Activated CD8-positive, alpha-beta memory T cell treated with anti-CD3 and anti-CD28 coated beads, Interleukin-2, amount 10 ng/mL, durations not matched to agents 7 days and 5 days (primary cell): ENCODE measurements at places on chromosomes 1 and 21. TPM values are rescaled to one million over a fixed set of nuclear protein-coding genes. Genes with fewer than 3 reads are reported as not detected.

DNA sequence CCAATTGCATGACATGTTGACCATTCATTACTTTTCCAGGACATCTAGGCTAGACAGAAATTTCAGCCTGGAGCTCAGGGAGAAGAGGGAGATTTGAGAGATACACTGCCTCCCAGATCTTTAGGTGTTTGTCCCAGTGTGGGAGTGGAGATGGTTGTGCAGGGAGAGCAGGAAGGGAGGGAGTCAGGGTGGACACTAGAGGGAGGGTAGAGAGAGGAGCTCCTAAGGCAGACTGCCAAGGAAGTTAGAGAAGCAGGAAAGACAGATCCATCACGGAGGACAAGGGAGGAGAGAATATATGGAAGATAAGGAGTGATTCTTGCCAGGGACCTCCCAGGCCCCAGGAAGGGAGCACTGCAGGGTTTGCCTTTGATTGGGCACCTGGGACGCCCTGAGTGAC is 8.7 kb downstream of the CDCA8 start:
- no peaks in the 10 kb centered on the region for H3K27me3 ChIP-seq
- no peak for DNase-seq
- no peak overlapping the region for H3K4me3 ChIP-seq
- H3K27ac ChIP-seq: no peak overlapping the region
- peaks cover 27% of the 10 kb centered on the region for H3K4me1 ChIP-seq

- H3K27me3 ChIP-seq: no peaks in the 10 kb centered on the region
- no peak overlapping the region for H3K27ac ChIP-seq
- DNase-seq: no peak
- H3K4me3 ChIP-seq: no peak overlapping the region
Measured at GRCh38 chr1:45876000-45876617, 72.7 kb downstream of the MAST2 start.

DNA sequence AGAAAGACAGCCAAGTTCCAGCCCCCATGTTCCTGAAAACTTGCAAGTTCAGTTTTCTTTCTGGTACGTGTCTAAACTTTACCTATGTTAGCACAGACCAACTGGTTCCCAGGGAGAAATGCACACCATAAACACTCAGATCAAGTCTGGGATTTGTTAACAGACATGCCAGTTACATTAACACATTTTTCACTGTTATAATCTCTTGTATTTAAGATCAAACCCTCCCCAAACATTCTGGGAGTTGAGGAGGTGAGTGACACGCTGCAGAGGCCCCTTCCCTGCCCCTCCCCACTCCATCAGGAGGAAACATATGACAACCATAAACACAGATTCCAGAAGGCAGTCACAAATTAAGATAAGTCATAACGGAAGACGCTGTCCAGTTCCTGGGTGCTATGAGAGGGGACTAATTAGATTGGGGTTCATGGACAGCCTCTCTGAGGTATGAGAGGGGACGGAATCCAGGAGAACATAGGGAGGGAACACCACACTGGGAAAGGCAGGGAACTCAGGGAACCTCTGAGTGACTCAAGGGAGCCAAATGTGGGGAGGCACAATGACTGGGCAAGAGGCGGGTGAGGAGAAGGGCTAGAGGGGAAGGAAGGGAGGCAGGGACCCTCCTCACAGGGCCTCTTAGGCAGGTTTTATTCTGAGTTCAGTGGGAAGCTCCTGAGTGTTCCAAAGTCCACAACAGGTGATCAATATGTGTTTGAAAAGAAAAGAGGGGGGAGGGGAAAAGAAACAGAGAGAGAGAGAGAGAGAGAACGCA is 25.0 kb downstream of the DUSP10 start:
- H3K36me3 ChIP-seq: peaks cover 58% of the 10 kb centered on the region
- H3K4me3 ChIP-seq: no peak overlapping the region
- H3K27ac ChIP-seq: peak overlapping the region; percentile 21
- no peaks in the 10 kb centered on the region for H3K27me3 ChIP-seq
- no peak for DNase-seq

DNA sequence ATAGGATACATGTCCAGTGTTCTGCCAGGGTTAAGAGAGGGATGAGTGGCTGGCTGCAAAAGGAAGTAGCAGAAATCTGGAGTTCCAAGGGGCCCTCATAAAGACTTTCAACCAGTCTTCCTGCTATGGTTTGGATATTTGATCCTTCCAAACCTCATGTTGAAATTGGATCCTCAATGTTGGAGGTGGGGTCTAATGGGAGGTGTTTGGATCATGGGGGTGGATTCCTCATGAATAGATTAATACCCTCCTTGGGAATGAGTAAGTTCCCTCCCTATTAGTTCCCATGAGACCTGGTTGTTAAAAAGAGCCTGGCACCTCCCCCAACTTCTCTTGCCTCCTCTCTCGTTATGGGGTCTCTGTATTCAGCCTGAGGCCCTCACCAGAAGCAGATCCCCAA is 10.1 kb upstream of the GNG12 start:
- no peak overlapping the region for H3K4me3 ChIP-seq
- no peaks in the 10 kb centered on the region for H3K4me1 ChIP-seq
- H3K27me3 ChIP-seq: peaks cover 51% of the 10 kb centered on the region
- no peaks in the 10 kb centered on the region for H3K36me3 ChIP-seq
- H3K27ac ChIP-seq: no peak overlapping the region
- no peak for DNase-seq

GRCh38 chr1:91511386-91511785 is 10.7 kb downstream of the CDC7 start:
- no peak overlapping the region for H3K4me3 ChIP-seq
- H3K27ac ChIP-seq: no peak overlapping the region
- peaks cover 18% of the 10 kb centered on the region for H3K4me1 ChIP-seq
- DNase-seq: no peak
- no peaks in the 10 kb centered on the region for H3K27me3 ChIP-seq

GRCh38 chr1:218904416-218904815 is 269.3 kb upstream of the LYPLAL1 start:
- no peaks in the 10 kb centered on the region for H3K27me3 ChIP-seq
- no peaks in the 10 kb centered on the region for H3K36me3 ChIP-seq
- DNase-seq: no peak
- H3K4me3 ChIP-seq: no peak overlapping the region
- no peaks in the 10 kb centered on the region for H3K4me1 ChIP-seq

DNA sequence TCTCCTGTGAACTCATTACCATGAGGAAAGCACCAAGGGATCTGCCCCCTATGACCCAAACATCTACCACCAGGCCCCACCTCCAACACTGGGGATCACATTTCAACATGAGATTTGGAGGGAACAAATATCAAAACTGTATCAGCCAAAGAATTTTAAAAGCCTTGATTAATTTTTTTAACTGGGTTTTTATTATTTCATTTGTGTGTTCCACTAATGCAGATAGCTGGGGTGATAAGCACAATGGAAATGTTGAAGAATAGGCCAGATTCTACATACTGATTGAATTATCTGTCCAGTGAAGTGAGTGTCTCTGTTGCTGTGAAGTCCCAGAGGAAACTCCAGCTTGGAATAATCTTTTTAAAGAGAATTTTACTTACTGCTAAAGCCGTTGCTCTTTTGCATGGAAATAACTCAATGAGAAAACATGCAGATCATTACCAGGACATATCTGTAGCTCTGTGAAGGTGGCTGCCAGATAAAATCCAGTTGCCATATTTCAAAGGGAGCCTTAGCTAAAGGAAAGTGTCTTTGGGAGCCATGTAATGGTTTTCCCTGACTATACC is 44.4 kb upstream of the DHCR24 start:
- H3K27me3 ChIP-seq: peaks cover 36% of the 10 kb centered on the region
- H3K27ac ChIP-seq: no peak overlapping the region
- no peak for DNase-seq
- H3K4me3 ChIP-seq: no peak overlapping the region
- no peaks in the 10 kb centered on the region for H3K4me1 ChIP-seq

GRCh38 chr1:106439475-106439874 is 617.0 kb upstream of the PRMT6 start:
- DNase-seq: no peak
- H3K27me3 ChIP-seq: no peaks in the 10 kb centered on the region
- no peaks in the 10 kb centered on the region for H3K4me1 ChIP-seq

- peaks cover 5% of the 10 kb centered on the region for H3K27me3 ChIP-seq
- no peak overlapping the region for H3K4me3 ChIP-seq
- peaks cover 5% of the 10 kb centered on the region for H3K4me1 ChIP-seq
- no peak overlapping the region for H3K27ac ChIP-seq
- no peak for DNase-seq
Measured at GRCh38 chr1:67580691-67581403, 104.2 kb upstream of the GADD45A start.

- no peak overlapping the region for H3K27ac ChIP-seq
- H3K27me3 ChIP-seq: no peaks in the 10 kb centered on the region
- no peak overlapping the region for H3K4me3 ChIP-seq
Measured at GRCh38 chr21:29904359-29905282, 35.2 kb downstream of the GRIK1 start.

DNA sequence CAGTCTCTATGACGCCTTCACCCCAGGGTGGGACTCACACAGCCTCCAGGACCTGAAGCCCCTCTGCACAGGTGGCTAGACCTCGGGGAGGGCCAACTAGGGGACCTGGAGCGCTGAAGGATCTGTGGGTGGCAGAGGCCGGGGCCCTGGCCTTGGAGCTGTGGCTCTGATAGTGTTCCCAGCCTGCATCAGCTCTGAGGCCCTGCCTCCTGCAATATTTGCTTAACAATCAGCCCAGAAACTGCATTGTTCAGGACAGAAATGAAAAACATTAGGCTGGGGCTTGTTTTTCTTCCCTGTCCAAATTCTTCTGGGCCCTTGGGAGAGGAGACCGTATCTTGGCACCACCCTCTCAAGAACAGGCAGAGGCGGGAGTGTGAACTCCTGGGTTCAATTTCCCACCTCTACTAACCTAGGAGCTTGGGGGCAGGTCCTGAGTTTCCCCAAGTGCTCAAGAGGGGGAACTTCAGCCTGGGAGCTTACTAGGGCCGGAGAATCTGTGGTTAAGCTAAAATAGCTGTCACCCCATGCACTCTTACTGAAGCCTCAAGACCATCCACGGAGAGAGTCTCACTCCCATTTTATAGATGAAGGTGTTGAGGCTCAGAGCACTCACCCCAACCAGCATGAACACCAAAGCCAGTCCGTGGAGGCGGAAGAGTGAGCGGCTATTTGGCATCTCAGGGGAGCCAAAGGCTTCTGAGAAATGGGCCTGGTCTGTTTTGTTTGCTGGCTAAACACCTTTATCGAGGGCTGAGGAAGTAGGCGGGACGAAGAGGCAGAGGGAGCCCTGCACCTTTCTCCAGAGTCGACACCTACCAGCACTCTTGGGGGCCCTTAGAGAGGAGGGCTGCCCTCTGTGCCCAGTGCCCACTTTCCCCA is 18.8 kb upstream of the CASZ1 start:
- H3K4me3 ChIP-seq: no peak overlapping the region
- no peaks in the 10 kb centered on the region for H3K36me3 ChIP-seq
- H3K27me3 ChIP-seq: peaks cover 5% of the 10 kb centered on the region

DNA sequence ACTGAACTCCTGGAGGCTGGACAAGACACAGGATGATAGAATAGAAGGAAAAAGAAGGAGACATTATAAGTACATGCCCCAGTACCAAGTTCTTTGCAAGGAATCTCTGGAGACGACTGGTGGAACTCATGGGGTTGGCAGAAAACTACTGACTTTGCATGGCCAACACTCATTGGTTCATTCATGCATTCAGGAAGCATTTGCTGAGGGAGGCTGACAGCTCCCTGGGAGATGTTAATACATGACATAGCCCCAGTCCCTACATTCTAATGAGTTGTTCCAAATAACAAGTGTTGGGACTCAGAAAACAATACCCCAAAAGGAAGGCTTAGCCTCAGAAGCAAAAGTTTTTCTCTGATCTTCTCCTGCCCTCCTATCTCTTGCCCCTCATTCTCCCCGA is 172.8 kb upstream of the IRF2BP2 start:
- DNase-seq: peak; percentile 36
- H3K27ac ChIP-seq: no peak overlapping the region
- no peaks in the 10 kb centered on the region for H3K27me3 ChIP-seq
- no peak overlapping the region for H3K4me3 ChIP-seq
- no peaks in the 10 kb centered on the region for H3K4me1 ChIP-seq
- H3K36me3 ChIP-seq: no peaks in the 10 kb centered on the region

DNA sequence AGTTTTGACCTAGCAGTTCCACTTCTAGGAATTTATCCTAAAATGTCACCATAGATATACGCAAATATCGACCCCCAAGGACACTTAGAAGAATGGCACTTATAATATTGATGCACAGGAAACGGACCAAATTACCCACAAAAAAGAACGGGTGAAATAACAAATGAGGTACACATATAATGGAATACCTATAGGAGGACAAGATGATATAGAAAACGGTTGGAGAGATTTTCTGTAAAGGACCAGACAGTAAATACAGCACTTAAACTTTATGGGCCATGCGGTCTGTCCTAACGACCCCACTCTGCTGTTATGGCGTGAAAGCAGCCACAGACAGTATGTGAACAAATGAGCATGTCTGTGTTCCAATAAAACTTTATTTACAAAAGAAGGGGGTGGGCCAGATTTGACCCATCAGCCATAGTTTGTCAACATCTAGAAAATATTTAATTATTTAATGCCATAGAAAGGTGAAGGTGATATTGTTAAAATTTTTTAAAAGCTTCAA is 2.4 kb downstream of the TMPRSS3 start:
- peak overlapping the region; percentile 73 for H3K27ac ChIP-seq
- H3K4me3 ChIP-seq: peak overlapping the region; percentile 56
- peaks cover 55% of the 10 kb centered on the region for H3K4me1 ChIP-seq
- peaks cover 35% of the 10 kb centered on the region for H3K36me3 ChIP-seq

DNA sequence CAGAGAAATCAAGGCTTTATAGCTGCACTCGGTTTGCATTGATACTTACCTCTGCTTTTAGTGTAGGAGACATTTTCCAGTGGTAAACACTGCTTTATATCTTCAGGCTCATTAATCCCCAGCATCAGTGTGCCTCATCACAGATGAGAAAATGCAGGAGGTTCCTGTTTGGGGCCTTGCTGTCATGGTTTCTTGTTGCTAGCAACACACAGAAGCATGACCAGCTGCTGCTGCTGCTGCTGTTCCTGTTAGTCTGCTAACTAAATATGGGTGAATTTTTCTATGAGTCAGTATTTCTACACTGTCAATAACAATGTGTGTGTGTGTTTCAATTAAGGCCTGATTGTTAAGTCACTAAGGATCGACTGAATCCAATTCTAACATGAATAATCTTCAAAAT is 85.8 kb upstream of the RGS1 start:
- H3K27me3 ChIP-seq: no peaks in the 10 kb centered on the region
- no peaks in the 10 kb centered on the region for H3K36me3 ChIP-seq
- no peak overlapping the region for H3K27ac ChIP-seq
- no peak for DNase-seq

Gene CHAF1B
- 28.9 TPM for total RNA-seq

Gene CFHR2
- not detected for total RNA-seq

Gene FNDC5
- total RNA-seq: not detected

Gene BMP8A
- total RNA-seq: not detected

Gene KPRP
- not detected for total RNA-seq

Gene ZSWIM5
- 0.64 TPM for total RNA-seq
